Sigmoid colon (tissue), 7 donors: ENCODE measurements at places on chromosomes 13 and 19. TPM values are rescaled to one million over a fixed set of nuclear protein-coding genes. Genes with fewer than 3 reads are reported as not detected.
A peak's percentile ranks its signal among the peaks of the same experiment; 100 is the strongest.

ZNF471 gene
- total RNA-seq, result 11.4 TPM

APOC4 gene
- not detected for total RNA-seq

CASP14 gene
- total RNA-seq, result not detected

ERF gene
- total RNA-seq, result 19.7 TPM

DLL3 gene
- not detected for total RNA-seq

HRC gene
- total RNA-seq, result 0.83 TPM

COL4A2 gene
- total RNA-seq, result 1,039 TPM

CEACAM7 gene
- total RNA-seq, result not detected

ZNF780A gene
- total RNA-seq, result 15.8 TPM

LIM2 gene
- total RNA-seq, result not detected

LYPD5 gene
- total RNA-seq, result 2.0 TPM

DNA sequence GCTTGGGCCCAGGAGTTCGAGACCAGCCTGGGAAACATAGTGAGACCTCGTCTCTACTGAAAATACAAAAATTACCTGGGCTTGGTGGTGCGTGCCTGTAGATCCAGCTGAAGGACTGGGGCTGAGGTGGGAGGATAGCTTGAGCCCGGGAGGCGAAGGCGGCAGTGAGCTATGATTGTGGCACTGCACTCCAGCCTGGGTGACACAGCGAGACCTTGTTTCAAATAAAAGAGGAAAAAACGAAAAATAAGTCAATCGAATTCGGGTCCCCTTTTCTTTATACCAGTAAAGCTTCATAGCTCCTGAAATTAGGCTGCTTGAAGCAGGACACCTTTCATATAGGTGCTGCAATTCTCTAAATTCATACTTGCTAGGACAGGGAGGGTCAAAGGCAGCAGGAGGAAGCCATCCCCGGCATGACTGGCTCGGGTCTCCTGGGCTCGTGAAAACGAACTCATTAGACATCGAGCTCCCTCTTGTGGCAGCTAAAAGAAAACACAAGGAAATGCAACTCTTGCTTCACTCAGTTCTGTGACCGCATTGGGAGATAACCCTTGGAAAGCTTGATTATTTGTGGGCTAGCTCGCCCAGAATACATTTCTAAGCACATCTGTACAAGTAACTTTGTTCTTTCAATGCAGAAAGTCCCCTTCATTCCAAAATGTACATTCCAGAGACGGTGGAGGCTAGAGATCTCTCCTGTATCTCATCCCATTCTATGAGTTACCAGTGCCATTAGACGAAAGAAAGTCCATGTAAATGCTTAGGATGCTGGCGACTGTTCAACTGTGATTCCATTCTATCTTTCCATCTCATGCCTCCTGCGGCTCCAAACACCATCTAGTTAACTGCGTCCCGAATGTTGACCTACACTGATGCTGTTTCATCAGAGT lies 16.8 kb downstream of the FPR2 start:
- peak; percentile 87 for DNase-seq

GRCh38 chr19:13699786-13700185 lies 64.5 kb upstream of the MRI1 start:
- no peak for DNase-seq

GRCh38 chr13:46572752-46573431 lies 19.9 kb downstream of the LRCH1 start:
- no peak for DNase-seq

- no peak for DNase-seq
Measured at GRCh38 chr13:27712421-27712820, 79.9 kb upstream of the GSX1 start.

DNA sequence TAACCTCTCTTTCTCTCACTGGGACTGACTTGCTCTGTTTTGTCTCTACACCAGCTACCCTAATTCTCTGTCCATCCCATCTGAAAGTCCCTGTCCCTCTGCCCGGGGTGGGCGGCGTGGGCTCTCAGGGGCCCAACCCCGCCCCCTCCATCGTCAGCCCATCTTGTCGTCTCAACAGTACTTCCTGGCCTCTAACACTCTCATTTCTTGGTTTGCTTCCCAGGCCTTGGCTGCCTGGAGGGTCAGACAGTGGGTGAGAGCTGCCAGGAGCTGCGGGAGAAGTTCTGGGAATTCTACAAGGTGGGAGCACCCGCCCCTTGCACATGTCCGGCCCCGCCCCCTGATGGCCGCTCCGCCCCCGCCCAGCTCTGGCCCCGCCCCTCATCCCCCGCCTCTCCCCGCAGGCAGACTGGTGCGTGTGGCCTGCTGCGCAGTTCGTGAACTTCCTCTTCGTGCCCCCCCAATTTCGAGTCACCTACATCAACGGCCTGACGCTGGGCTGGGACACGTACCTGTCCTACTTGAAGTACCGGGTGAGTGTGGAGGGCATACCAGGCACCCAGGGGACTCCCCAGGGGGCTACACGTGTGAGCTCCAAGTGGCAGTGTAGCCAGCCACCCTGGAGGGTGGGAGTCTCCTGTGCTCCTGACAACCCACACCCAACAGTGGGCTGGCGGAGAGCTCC lies 1.7 kb downstream of the MPV17L2 start:
- DNase-seq, result peak; percentile 90

- no peak for DNase-seq
Measured at GRCh38 chr13:26762745-26763345, 2.3 kb upstream of the GPR12 start.

DNA sequence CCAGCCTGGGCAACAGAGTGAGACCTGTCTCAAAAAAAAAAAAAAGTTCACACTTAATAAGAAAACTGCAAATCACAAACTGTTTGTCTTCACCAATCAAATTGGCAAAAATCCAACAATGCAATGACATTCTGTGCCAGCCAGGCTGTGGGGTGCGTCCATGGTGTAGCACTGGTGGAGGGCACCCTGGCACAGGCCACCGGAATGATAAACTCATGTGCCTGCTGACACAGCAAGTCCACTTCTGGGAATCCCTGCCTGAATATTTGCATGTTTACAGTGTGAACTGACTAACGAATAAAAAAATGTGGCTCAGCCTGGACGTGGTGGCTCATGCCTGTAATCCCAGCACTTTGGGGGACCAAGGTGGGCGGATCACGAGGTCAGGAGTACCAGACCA lies 1.6 kb upstream of the LRRC25 start:
- no peak for DNase-seq

GRCh38 chr13:49071341-49071937 lies 95.7 kb downstream of the FNDC3A start:
- DNase-seq, result no peak

DNA sequence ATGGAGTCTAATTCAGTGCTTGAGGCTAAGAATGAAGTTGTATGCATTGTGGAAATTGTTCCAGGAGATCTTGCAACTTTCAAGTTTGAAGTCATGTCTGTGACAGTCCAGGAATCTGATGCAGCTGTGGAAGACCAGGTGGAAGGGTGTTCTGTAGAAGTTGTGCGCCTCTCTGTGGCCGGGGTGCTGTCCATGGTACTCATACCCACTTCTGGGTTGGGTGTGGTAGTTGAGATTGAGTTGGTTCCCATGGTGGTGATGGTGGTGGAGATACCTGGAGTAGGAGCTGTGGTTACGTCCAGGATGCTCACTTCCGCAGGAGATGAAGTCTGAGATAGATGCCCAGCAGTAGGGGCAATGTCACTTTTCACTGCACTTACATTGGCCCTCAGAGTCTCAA lies 44.3 kb downstream of the MUC16 start:
- no peak for DNase-seq

DNA sequence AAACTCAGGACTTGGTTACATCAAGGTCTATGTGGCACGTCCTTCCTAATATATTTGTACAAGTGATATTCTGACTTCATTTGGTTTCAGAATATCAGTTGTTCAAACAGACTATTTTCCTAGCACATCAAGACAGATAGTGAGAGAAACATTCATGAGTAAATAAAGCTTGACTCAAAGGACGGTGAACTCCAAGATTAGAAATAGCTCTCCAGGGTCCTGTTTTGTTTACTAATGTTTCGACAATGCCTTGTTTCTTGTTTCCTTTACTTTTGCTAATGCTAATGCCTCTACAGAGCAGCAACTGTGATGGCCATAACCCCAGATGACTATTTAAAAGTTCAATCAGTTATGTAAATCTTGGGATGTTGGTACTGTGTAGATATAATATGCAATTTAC lies 313.9 kb downstream of the KLF12 start:
- DNase-seq, result no peak

DNA sequence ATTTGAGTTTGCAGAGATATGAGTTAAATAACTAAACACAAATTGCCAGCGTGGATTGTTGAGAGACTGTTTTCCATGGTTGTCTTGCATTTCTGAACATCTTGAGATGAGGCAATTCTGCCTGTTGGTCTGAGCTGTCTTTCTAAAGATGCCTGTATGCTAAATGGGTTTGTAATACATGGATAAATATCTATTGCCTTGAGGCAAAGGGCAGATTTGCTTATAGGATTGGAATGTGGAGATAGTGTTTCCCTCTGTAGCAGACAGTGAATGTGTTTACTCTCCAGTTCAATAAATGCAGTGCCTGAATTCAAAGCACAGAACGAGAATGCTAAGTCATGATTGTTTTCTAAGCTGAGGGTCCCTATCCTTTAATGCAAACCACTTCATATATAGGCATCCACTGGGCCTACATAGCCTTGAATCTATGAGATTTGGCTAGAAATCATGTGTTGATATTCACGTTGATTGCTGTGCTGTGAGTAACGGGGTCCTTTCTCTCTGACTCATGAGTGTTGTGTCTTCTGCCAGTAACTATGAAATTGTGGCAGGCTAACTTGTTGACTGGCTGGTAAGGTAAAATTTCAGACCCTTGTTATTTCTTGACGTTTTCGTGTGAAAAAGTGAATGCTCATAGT lies 2554.8 kb downstream of the PCDH9 start:
- DNase-seq, result no peak

- DNase-seq, result no peak
Measured at GRCh38 chr19:7288977-7289376, 5.2 kb downstream of the INSR start.

GRCh38 chr13:28573595-28574373 lies 78.9 kb upstream of the FLT1 start:
- DNase-seq, result no peak

DNA sequence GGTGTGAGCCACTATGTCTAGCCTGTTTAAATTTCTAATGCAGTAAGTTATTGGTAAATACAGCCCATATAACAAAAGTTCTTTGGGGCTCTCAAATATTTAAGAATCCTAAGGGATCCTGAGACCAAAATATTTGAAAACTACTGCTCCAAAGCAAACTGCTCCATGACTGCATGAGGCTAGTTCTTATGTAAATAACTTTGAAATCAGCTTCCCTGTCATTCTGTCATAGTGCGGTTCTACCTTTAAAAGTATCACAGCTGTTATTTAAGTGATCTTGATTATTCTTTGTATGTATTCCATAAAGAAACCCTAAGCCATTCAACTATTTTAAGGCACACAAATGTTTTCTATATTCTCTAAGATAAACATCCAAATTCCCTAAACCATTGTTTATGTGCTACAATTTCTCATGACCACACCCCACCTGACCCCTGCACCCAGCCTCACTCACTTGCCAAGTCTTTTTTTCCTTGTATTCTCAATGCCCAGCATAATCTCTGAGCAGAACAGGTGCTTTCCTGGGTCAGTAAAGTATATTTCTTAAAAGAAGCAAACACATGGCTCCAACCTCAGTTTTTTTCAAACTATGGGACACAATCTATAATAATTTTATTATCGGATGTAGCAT lies 146.6 kb downstream of the RNF17 start:
- DNase-seq, result no peak

DNA sequence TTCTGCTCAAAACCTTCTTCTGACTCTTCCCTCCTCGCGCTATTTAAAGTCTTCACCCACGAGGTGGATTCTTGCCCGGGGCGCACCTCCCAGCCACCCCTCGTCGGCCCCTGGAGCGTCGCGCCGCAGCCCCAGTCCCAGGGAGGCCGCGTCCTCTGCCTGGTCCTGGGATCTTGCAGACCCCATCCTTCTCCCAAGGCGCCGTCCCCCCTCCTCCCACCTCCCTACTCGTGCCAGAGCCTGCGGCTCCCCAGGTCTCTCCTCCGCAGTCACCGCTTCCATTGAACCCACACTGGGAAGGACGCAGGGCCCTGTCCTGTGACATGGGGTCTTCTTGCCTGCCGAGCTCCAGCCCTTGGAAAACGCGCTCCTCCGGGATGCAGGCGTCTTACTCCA lies 486 bp downstream of the ZNF808 start:
- peak; percentile 67 for DNase-seq

GRCh38 chr13:57558051-57558467 lies 73.5 kb upstream of the PCDH17 start:
- no peak for DNase-seq

DNA sequence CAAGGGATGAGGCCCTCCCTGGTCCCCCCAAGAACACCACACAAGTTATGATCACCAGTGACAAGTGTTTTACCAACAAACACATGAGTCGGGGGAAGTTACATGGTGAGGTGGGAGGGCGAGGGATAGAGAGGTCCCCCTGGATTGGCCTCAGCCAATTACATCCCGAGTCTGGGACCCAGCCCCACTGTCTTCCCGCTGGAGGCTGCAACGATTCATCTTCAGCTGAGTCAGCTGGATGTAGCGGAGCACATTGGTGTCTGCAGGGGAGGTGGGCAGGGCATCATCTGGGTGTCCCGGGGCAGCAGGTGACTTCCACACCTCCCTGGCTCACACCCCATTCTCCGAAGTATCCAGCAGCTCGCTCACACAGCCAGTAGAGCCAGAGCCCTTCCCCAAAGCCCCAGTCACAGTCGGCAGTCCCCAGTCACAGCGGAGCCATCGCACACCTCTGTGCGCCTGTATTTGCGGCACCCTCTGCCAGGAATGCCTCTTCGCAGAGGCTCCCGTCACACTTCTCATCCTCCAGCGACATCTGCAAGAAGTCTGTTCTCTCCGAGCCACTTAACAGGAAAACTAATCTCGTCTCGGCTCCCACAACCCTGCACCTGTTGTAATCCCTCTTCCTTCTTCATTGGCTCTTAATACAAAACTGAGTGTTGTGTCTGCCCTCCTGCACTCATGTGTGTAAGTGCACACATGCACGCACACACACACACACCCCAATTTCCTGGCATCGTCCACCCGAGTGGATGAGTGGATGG lies 2.0 kb downstream of the TTC9B start:
- DNase-seq, result no peak
